ENCODE measurements at places on chromosomes 6 and 20.
A peak's percentile ranks its signal among the peaks of the same experiment; 100 is the strongest.

- DNase-seq: no peak
Measured at GRCh38 chr20:13771853-13772453, 12.8 kb downstream of the ESF1 start.

DNA sequence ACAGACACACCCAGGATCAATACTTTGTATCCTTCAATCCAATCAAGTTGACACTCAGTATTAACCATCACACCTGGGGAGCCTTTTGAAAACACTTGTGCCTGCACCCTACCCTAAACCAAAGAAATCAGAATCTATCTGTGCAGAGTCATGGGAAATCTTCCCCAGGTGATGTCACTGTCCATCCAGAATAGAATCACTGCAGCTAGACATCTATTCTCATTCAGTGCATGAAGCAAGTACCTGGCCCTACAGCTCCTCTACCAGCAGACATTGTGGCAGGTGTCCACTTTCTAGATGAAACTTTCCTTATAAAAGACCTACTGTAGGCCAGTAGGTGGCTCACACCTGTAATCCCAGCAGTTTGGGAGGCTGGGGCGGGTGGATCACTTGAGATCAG is 262.4 kb upstream of the MARCKS start:
- no peak for DNase-seq

DNA sequence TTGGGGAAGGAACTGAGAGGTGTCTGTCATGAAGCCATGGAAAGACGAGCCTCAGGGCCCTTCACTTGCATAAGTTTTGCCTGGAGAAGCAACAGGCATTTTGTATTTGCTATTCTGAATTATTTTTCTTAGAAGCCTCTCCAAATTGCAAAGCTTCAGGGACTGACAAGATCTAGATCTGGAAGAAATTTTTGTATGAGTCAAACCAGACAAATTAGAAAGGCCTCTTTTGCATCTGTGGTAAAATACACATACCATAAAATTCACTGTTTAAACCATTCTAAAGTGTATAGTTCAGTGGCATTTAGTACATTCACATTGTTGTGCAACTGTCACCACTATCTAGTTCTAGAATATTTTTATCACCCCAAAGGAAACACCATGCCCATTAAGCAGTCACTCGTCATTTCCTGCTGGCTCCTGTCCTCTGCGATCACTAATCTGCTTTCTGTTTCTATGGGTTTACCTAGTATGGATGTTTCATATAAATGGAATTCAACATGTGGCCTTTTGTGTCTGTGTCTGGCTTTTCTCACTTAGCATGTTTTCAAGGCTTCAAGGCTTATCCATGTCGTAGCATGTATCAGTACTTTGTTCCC is 269.1 kb downstream of the PHF3 start:
- no peak for DNase-seq

DNA sequence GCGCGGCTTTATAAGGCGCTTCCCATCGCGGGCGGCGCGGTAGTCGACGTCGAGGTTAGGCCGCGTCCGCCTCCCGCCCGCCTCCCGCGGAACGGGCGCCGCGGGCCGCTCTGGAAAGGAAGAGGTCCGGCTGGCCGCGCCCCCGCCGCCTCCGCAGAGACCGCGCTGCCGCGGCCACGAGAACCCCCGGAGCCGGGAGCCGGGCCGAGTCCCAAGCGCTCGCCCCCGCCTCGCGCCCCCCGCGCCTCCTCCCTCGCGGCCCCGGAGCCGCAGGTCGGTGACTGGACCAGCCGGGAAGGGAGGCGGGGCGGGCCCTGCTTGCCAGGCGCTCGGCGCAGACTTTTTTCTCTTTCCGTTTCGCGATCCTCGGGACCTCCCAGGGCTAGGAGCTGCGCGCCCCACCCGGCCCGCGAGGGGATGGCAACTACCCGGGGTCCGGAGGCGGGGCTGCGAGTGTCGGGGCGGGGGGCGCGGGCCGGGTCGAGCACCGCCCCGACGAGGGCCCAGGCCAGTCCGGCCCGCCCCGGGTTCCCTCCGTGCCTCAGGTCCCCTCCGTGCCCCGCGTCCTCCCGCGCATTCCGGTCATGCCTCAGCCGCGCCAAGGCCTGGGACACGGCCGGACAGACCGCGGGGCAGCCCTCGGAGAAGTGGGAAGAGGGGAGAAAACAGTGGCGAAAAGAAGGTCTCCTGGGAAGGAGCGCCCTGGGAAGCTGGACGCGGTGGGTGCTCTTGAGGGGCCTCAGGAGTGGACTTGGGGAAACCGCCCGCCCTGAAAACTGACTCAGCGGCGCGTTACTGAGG is 417 bp upstream of the PXDC1 start:
- peak; percentile 29 for DNase-seq

GRCh38 chr6:44306710-44307109 is 6.4 kb downstream of the AARS2 start:
- no peak for DNase-seq

Data from activated naive CD4-positive, alpha-beta T cell (primary cell).